Osteocyte (in vitro differentiated cells): ENCODE measurements at places on chromosomes 5 and 9. TPM values are rescaled to one million over a fixed set of nuclear protein-coding genes. Genes with fewer than 3 reads are reported as not detected.

The PCDHGA12 gene
- total RNA-seq = 2.0 and 2.1 TPM in 2 replicates

The MEIKIN gene
- total RNA-seq = not detected in 2 replicates

The ACTL7B gene
- total RNA-seq = not detected in 2 replicates

The GKAP1 gene
- total RNA-seq = 1.8 and 2.0 TPM in 2 replicates

The SLC46A2 gene
- not detected in 2 replicates for total RNA-seq

The WDR41 gene
- total RNA-seq = 72.1 and 74.6 TPM in 2 replicates

The ESM1 gene
- 0.35 and 0.73 TPM in 2 replicates for total RNA-seq

The DCP2 gene
- 39.7 and 45.6 TPM in 2 replicates for total RNA-seq

The TLX3 gene
- total RNA-seq = not detected in 2 replicates

- DNase-seq = peak; percentile 93
These were observed 10.0 kb downstream of the S1PR3 start for GRCh38 chr9:89000973-89001916.

GRCh38 chr5:167268337-167268736, 1023.1 kb upstream of the WWC1 start:
- DNase-seq = no peak

- no peak for DNase-seq
These were observed 77.6 kb downstream of the TTC39B start for GRCh38 chr9:15229409-15229808.

DNA sequence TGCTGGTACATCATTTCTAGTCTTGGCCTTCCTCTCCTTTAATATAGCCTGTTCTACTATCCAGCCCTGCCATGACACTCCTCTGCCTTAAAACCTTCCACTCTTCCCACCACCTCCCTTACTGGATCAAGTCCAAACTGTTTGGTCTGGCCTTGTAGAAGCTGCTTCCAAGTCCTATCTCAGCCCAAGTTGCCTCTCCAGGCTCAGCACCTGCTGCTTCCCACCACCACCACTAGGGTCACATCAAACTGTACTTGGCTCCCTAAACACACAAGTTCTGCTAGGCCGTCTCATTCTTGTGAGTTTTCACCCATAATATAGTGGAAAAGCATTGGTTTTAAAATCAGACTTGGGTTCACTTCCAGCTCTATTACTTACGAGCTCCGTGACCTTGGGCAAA, 1.4 kb downstream of the NDUFA8 start:
- DNase-seq = no peak

DNA sequence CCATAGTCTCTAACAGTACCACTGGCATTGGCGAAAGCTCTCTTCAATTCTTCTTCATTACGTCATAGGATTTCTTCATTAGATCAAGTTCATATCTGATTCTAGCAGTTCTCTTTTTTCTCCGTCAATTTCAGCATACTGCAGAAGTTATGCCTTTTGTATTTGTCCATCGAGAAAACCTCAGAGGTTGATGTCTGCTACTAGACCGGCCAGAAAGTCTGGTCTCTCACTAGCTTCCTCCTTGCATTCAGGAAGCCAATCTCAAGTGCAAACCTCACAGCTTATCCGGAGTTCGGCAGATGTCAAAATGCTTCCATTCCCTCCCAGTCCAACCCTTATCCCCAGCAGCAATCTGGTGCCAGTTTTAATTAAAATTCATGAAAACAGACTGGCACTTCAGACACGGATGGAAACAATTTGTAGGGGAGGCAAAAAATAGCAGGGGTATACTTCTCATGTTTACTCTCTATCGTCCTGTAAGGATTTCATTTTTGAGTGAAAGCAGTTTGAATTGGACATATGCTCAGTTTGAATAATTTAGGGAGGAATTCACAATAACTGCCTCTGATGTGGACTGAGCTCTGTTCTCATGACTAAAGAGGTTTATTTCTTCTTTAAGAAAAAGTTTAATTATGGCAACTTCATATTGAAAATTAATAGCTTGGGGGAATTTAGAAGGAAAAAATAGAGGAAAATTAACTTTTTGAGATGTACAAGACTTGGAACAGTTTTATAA, 56.4 kb upstream of the TMC1 start:
- DNase-seq = no peak

GRCh38 chr5:159581502-159582249, 251.4 kb upstream of the IL12B start:
- no peak for DNase-seq

DNA sequence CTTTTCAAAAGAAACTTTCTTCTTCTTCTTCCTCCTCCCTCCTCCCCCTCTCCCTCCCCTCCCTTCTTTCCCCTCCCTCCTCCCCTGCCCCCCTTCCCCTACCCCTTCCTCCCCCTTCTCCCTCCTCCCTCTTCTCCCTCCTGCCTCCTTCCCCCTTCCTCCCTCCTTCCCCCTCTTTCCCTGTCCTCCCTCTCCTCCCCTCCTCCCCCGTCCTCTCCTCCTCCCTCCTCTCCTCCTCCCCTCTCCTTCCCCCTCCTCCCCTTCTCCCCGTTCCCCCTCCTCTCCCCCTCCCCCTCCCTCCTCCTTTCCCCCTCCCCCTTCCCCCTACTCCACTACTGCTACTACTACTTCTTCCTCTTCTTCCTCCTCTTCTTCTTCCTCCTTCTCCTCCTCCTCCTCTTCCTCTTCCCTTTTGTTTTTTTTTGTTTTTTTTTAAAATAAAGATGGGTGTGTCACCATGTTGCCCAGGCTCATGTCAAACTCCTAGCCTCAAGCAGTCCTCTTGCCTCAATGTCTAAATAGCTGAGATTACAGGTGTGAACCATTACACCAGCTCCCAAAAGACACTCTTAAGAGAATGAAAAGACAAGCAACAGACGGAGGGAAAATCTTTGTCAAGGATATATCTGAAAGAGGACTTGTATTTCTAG, 87.5 kb downstream of the SCAMP1 start:
- DNase-seq = no peak

DNA sequence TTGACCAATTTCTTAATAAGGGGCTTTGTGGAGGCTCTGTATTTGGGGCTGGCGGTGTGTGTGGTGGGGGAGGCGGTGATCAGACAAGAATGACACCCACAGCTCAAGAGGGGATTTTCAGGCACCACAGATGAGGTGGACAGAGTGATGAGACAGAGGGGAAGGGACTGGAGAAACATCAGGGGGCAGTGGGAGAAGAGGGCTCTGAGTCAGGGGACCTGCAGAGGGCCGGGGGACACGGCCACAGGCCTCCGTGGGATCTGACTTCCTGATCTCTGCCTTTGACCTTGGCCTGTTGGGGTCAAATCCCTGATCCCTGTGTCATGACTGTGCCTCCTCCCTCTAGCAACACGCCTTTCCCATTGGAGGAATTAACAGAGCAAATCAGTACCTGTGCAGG, 197.7 kb downstream of the C9orf50 start:
- DNase-seq = no peak

DNA sequence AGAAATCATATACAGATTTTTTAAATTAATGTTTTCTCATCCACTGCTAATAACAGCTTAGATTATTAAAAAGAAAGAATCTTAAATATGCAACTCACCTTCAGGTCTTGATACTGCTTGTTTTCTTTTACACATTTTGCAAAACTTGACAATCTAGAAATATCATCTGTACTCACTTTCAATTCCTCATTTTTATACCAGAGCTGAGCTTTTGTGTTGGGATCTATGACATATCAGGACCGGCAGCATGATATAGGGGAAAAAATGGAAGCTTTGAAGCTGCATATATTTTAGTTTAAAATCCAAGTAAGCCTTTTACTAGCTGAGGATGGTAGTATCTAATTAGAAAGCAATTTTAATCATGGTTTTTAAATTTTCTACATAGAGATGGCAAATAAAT, 75.7 kb upstream of the SMARCA2 start:
- no peak for DNase-seq

DNA sequence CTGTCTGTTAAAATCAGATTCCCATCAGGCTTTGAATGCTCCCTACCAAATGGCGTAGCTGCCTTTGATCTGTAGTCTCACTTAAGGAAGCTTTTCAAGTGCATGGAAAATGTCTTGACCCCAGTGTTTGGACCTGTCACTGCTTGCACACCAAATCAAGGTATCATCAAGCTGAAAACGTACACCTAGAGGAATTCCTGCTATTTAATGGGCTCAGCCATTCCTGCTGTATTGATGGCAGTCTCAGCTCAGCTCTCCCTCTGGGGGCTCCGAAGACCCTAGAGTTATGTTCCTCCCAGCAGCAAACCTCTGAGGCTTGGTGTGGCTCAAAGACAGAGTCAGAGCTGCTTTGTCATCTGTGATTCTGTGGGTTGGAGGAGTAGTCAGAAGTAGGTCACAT, 63.5 kb downstream of the PGM5 start:
- no peak for DNase-seq

DNA sequence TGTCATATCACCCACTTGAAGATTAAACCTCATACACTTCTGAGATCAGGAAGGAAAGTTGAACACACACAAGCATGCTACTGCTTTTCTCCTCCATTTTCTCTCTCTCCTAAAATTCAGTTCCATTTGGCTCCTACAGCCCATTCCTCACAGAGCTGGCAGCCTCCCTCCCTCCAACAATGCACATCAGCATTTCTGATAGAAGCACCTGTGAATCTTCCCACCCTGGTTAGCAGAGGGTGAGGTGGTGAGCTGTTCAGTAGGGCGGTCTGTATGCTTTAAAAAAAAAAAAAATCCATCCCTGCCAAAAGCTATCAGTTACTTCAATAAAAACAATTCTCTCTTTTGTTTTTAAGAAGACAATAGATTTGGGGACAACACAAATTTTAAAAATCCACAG, 463.2 kb upstream of the KIF2A start:
- DNase-seq = no peak

DNA sequence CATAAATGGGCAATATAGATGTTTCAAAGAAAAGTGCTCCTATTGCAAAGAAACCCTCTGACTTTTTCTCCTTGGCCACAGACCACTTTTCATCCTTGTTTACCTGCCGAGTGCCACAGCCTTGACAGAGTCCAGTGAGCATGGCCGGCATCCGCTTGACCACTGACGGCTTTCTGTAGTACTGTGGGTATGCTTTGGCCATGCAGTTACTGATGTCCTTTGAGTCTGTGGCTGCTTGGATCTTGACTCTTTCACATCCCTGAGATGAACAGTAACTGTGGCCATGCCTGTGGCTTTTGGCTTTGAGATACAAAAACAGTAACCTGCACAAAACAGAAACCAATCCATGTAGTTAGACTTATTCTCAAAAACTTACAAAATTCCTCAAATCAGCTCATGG, 70.4 kb downstream of the CEMIP2 start:
- no peak for DNase-seq

GRCh38 chr5:110757118-110757729, 18.4 kb downstream of the SLC25A46 start:
- DNase-seq = no peak

GRCh38 chr5:119913425-119913824, 284.1 kb downstream of the FAM170A start:
- no peak for DNase-seq

DNA sequence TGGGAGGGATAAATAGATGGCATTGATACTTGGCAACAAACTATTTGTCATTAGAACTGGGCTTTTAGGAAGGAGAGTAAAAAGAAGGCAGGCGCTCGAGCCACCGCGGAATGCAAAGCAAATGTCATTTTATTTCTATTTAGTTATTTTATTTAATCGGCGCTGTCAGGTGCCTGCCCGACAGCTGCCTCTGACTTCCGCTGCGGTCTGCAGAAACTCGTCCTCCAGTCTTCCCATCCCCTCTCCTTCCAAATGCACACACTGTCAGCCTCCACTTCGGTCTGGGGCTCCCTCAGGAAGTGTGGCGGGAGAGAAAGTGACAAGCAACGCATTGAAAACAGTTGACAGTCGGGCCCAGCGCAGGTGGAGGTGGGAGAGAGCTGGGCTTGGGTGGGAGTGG, 29.3 kb downstream of the ASS1 start:
- DNase-seq = no peak

DNA sequence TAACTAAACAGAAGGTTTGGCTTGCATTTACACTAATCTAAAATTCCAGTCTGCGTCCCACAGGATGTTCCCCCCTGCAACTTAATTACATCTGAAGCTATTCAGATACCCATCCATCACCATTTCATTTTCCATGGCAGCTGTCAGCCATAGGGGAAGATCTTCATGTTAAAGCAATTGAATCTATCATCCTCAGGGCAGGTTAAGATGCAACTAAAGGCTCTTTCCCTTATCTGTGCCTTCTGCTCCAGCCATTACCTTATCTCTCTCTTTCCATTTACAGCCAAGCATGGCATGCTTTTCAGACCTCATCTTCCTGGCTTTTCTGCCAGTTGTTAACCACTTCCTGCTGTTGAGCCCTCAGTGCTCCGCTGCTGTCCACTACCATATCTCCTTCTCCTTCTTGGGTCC, 15.8 kb upstream of the HACD4 start:
- DNase-seq = no peak
